ENCODE measurements at places on chromosomes 3 and 15. TPM values are rescaled to one million over a fixed set of nuclear protein-coding genes. Genes with fewer than 3 reads are reported as not detected.

DNA sequence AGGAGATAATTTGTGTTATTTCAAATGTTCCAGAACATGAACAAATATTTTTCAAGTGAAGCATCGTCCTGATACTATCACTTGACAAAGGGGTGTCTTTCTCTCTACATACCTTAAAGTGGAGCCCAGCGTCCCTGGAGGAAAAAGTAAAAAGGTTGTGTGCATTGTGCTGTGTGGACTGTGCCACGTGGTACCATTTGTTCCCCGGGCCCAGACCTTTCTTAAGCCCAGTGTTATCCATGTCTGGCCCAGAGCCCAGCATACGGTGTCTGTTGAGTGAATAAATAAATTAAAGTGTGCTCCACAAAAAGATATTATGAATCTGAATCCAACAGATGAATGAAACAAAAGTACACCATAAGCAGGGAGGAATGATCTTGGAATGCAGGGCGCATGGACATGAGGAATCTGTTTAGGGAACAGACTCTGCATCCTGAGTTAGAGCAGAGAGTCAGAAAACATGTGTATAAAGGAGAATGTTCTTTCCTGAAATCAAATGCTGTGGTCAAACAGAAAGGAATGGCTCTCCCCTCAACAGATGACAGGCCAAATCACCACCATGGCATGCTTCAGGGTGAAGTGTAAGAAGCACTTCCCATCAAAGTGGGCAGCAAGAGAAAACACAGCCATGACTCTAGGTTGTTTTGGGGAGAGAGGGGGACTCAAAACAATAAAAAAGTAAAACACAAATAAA, 8.1 kb upstream of the PRSS50 start:
- H3K27ac ChIP-seq: no peak overlapping the region
- H3K4me1 ChIP-seq: peaks cover 6% of the 10 kb centered on the region
- H3K36me3 ChIP-seq: no peaks in the 10 kb centered on the region
- DNase-seq: peak; percentile 27
- no peak overlapping the region for H3K4me3 ChIP-seq
- H3K27me3 ChIP-seq: no peaks in the 10 kb centered on the region

The SKOR1 gene
- total RNA-seq: 4.9 TPM

DNA sequence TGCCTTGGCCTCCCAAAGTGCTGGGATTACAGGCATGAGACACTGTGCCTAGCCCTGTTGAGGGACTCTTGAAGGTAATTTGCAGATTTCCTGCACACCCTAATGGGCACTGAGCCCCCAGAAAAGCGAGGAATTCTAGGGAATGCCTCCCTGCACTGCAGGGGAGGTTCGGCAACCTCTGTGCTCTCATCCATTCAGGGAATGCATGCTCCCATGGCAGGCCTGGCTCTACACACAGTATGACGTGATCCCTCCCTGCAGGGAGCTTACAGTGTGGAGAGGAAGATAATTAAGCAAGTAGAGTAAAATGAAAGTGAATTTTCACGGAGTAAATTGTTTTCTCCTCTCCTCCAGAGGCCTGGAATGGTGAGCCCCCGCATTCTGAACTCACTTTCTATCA, 133.3 kb upstream of the HACD2 start:
- H3K27me3 ChIP-seq: no peaks in the 10 kb centered on the region
- DNase-seq: no peak
- H3K36me3 ChIP-seq: no peaks in the 10 kb centered on the region
- no peak overlapping the region for H3K27ac ChIP-seq

DNA sequence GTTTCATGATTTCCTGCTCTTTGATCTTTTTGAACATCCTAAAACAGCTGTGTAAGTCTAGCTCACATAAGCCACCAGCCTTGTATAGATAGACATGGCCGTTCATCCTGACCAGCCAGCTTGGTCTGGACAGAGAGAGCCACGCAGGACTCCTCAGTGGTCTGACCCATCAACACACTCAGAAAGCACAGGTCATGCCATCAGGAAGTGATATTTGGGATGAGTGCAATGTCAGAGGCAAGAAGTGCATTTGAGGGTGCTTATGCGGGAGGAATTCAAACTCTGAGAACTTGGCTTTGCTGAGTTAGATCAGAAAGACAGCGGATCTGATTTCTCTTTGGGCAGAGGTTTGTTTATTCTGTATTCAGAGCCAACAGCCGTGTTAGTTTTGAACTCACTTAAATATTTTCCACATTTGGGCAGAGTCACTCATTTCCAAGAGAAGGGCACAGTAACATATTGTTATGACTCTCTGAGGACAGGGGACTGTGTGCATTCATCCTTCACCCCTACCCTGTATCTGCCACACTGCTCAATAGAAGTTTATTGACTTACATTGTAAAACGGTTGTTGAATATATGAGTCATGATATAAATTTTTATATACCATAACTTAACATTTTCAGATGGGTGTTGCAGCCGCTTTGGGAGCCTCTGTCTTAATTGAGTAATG, 225.3 kb upstream of the LYSMD4 start:
- no peaks in the 10 kb centered on the region for H3K27me3 ChIP-seq
- H3K36me3 ChIP-seq: no peaks in the 10 kb centered on the region
- no peak overlapping the region for H3K27ac ChIP-seq
- peak; percentile 0 for DNase-seq

DNA sequence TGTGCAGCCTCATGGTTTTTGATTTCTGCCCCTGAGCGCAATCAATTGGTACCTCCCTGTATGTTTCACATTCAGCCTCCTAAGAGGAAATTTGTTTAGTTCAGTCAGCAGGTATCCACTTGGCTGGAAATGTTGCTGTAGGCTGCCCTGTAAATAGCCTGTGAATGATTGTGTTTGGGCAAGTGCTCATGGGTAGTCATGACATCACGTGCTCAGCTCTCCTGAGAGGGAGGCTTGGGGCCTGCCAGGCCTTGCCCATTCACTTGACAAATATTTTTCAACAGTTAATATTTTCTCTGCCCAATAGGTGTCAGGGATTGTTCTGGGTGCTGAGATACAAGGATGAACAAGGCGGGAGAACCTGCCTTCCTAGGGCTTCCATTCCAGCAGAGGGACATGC, 13.3 kb downstream of the HRH1 start:
- H3K36me3 ChIP-seq: no peaks in the 10 kb centered on the region
- DNase-seq: no peak
- H3K4me3 ChIP-seq: no peak overlapping the region
- no peaks in the 10 kb centered on the region for H3K27me3 ChIP-seq
- no peak overlapping the region for H3K27ac ChIP-seq

- H3K27ac ChIP-seq: no peak overlapping the region
- DNase-seq: no peak
- H3K36me3 ChIP-seq: no peaks in the 10 kb centered on the region
- no peaks in the 10 kb centered on the region for H3K27me3 ChIP-seq
- H3K4me1 ChIP-seq: no peaks in the 10 kb centered on the region
These were observed 262.9 kb downstream of the ZMAT3 start for GRCh38 chr3:178808748-178809147.

DNA sequence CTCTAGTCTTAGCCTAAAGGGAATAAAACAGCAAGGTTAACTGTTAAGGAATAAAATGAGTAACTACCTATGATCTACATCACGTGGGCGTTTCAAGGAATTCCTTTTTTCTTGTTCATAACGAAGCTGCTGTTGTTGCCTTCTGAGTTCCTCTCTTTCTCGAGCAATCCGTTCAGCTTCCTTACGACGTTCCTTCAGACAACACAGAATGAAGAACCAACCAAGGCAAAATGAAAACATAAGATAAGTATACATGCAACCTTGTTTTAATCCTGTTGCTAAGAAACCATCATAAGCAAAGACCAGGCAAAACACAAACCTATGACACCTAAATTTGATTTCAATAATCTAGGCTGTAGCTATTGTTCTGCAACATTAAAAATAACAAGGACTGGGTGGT, 44.1 kb downstream of the SLTM start:
- peaks cover 100% of the 10 kb centered on the region for H3K36me3 ChIP-seq
- H3K27ac ChIP-seq: no peak overlapping the region
- H3K27me3 ChIP-seq: no peaks in the 10 kb centered on the region
- no peaks in the 10 kb centered on the region for H3K4me1 ChIP-seq

GRCh38 chr3:150145659-150146058, 175.0 kb upstream of the PFN2 start:
- H3K36me3 ChIP-seq: no peaks in the 10 kb centered on the region
- H3K27ac ChIP-seq: no peak overlapping the region
- H3K27me3 ChIP-seq: no peaks in the 10 kb centered on the region
- no peak overlapping the region for H3K4me3 ChIP-seq
- no peaks in the 10 kb centered on the region for H3K4me1 ChIP-seq

GRCh38 chr3:180594631-180595558, 7.1 kb upstream of the TTC14 start:
- no peaks in the 10 kb centered on the region for H3K36me3 ChIP-seq
- no peaks in the 10 kb centered on the region for H3K4me1 ChIP-seq
- DNase-seq: no peak
- peaks cover 24% of the 10 kb centered on the region for H3K27me3 ChIP-seq
- H3K4me3 ChIP-seq: no peak overlapping the region

- H3K4me1 ChIP-seq: peaks cover 7% of the 10 kb centered on the region
- no peak for DNase-seq
- H3K27ac ChIP-seq: no peak overlapping the region
- H3K4me3 ChIP-seq: no peak overlapping the region
- H3K27me3 ChIP-seq: no peaks in the 10 kb centered on the region
- no peaks in the 10 kb centered on the region for H3K36me3 ChIP-seq
These were observed 212.9 kb upstream of the ARPP21 start for GRCh38 chr3:35426366-35426958.

The PAQR5 gene
- total RNA-seq: 37.9 TPM

DNA sequence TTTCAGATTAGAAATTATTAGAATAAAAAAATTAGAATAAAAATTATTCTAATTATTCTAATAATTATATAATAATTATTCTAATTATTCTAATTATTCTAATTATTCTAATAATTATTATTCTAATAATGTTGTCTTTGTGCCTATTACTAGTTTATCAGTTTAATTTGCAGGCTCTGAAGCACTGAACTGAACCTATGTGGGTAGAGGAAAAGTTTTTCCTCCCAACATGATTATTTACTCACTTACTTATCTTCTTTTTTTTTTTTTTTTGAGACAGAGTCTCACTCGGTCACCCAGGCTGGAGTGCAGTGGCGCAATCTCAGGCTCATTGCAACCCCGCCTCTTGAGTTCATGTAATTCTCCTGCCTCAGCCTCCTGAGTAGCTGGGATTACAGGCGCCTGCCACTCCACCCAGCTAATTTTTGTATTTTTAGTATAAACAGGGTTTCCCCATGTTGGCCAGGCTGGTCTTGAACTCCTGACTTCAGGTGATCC, 39.7 kb upstream of the C15orf39 start:
- H3K36me3 ChIP-seq: no peaks in the 10 kb centered on the region
- no peaks in the 10 kb centered on the region for H3K27me3 ChIP-seq
- no peak overlapping the region for H3K27ac ChIP-seq
- H3K4me1 ChIP-seq: peaks cover 39% of the 10 kb centered on the region

DNA sequence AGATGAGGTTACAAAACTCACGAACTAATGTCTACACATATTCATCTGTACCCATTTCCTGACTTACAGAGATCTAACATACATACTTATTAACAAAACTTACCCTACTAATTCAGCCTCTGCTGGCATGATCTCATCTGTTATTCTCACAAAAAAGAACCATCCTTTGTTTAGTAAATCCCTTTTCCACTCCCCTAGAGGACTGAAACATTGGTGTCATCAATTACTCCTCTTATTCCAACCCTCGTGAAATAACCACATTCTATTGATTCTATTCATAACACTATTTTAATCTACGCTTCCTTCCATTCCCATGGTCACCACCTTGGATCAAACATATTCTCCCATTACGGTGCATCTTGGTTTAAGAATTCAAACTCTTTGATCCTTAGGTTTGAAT, 505.9 kb downstream of the SI start:
- H3K27me3 ChIP-seq: no peaks in the 10 kb centered on the region
- H3K27ac ChIP-seq: no peak overlapping the region
- H3K36me3 ChIP-seq: no peaks in the 10 kb centered on the region

The GREM1 gene
- total RNA-seq: 6.7 TPM

DNA sequence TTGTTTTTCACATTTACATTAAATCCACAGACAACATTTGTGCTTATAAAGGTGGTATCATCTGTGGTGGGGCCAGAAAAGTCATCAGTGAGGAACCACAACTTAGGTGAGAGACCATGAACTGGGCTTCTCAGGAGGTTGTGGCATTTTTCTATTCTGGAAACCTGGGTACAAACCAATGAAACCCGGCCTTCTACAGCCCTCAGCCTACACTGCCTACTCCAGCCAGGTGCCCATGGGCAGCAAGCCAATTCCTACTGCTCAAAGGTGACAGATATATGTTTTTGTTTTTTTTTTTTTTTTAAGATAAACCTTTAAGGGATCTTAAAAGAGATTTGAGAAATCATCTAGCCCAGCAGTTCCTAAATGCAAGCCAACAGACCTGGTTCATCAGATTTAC, 20.3 kb downstream of the SPG21 start:
- no peak overlapping the region for H3K4me3 ChIP-seq
- no peaks in the 10 kb centered on the region for H3K4me1 ChIP-seq
- H3K27me3 ChIP-seq: no peaks in the 10 kb centered on the region
- no peak for DNase-seq
- no peak overlapping the region for H3K27ac ChIP-seq

DNA sequence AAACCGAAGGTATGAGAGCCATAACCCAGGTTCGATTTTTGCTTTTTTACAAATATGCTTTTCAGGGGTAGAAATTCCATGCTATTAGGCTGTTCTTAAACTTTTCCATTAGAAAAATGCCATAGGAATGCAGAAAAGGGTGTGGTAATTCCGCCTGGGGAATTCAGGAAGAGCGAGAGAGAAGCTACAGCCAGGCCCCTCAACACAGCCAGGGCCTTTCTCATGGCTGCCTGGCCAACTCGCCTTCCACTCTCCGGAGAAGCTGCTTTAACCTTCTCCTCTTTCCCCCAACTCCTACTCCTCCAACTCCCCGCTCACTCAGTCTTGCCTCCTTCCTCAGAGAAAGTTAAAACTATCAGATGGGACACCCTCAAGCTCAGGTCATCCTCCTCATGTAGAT, 9.1 kb upstream of the TICRR start:
- H3K4me3 ChIP-seq: no peak overlapping the region
- no peaks in the 10 kb centered on the region for H3K36me3 ChIP-seq
- H3K27ac ChIP-seq: no peak overlapping the region
- no peak for DNase-seq
- peaks cover 12% of the 10 kb centered on the region for H3K27me3 ChIP-seq
- H3K4me1 ChIP-seq: no peaks in the 10 kb centered on the region

The TRPM1 gene
- total RNA-seq: not detected

- H3K4me3 ChIP-seq: no peak overlapping the region
- peaks cover under 1% of the 10 kb centered on the region for H3K27me3 ChIP-seq
These were observed 5.9 kb downstream of the PRSS50 start for GRCh38 chr3:46711760-46712159.

DNA sequence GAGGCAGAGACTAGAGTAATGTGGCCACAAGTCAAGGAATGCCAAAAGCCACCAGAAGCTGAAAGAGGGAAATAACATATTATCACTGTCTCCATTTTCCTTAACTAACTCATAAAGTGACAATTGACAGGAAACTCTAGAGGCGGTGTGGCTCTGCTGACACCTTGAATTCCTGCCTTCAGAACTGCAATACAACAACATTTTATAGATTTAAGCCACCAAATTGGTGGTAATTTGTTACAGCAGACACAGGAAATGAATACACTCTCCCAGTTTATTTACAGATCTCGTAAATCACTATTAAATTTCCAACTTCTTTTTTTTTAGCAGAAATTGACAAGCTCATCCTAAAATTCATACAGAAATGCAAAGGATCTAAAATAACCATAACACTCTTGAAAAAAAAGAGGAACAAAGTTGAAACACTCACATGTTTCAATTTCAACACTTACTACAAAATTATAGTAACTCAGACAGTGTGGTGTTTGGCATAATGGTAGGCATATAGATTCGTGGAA, 449.9 kb downstream of the OTOL1 start:
- H3K27ac ChIP-seq: no peak overlapping the region
- H3K4me3 ChIP-seq: no peak overlapping the region
- DNase-seq: no peak

- no peak overlapping the region for H3K4me3 ChIP-seq
- H3K27ac ChIP-seq: peak overlapping the region; percentile 9
- peaks cover 29% of the 10 kb centered on the region for H3K4me1 ChIP-seq
- no peak for DNase-seq
These were observed 365.0 kb downstream of the LPP start for GRCh38 chr3:188518835-188519452.

The AHSG gene
- 0.92 TPM for total RNA-seq

Measured in stomach (tissue), 19 donors.